ENCODE measurements at places on chromosomes 3 and 15.
A peak's percentile ranks its signal among the peaks of the same experiment; 100 is the strongest.

- peak; percentile 64 for DNase-seq
Measured at GRCh38 chr15:101651554-101652097, 555 bp downstream of the TM2D3 start.

GRCh38 chr3:172036541-172037215 lies 2.7 kb upstream of the FNDC3B start:
- DNase-seq = no peak

DNA sequence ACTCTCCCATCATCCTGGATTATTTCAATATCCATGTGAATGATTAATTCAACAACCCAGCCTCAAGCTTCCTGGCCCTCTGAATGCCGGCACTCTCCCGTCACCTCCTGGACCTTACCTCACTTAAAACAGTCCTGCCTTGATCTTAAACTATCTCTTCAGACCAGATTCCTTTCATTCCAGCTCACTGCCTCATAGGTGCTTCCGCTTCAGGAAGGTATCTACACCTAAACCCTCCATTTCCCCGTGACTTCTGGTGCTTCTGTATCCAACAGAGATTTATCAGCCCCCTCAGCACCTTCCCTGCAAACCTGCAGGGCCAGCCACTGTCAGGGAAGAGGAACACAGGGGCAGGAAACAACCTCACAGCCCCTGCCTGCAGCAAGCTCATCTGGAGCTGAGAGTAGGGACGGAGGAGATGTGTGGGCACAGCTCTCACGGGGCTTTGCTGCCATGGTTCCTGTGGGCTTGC lies 98.9 kb upstream of the TJP1 start:
- no peak for DNase-seq

DNA sequence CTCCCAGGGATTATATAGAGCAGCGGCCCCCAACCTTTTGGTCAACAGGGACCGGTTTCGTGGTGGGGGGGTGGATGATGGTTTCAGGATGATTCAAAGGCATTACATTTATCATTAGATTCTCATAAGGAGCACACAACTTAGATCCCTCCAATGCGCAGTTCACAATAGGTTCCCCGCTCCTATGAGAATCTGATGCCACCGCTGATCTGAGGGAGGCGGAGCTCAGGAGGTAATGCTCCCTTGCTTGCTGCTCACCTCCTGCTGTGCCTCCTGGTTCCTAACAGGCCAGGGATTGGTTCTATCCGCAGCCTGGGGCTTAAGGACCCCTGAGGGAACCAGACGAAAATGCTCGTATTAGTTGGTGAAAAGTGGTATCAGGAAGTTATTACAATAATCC lies 1.3 kb upstream of the HACD2 start:
- peak; percentile 61 for DNase-seq

- no peak for DNase-seq
Measured at GRCh38 chr3:128334766-128335165, 131.9 kb downstream of the DNAJB8 start.

GRCh38 chr15:70461017-70461416 lies 302.3 kb downstream of the UACA start:
- DNase-seq = no peak

GRCh38 chr15:98580572-98580971 lies 67.8 kb upstream of the IGF1R start:
- no peak for DNase-seq

- DNase-seq = no peak
Measured at GRCh38 chr15:88015228-88015860, 241.2 kb downstream of the NTRK3 start.

- DNase-seq = no peak
Measured at GRCh38 chr3:8604006-8604405, 40.6 kb downstream of the SSUH2 start.

GRCh38 chr3:197001972-197002700 lies 27.5 kb downstream of the MELTF start:
- DNase-seq = no peak

DNA sequence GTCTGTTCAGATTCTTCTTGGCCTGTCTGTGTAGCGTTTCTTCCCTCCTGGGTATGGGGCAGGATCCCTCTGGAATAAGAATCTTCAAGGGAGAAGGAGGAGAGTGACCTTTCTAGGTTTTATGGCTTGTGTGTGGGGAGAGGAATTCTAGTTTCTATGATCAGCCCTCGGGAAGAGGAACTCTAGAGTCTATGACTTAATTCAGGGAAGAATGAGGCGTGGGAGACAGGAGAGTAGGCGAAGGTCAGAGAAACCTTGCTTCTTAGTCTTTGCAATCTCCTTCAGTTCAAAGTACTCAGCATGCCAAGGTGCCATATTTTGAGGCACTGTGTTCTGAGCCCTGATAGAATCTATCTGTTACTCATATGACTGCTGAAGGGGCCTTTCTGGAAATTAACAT lies 99.2 kb upstream of the C3orf80 start:
- no peak for DNase-seq

GRCh38 chr3:56825567-56826438 lies 24.1 kb upstream of the ARHGEF3 start:
- no peak for DNase-seq

DNA sequence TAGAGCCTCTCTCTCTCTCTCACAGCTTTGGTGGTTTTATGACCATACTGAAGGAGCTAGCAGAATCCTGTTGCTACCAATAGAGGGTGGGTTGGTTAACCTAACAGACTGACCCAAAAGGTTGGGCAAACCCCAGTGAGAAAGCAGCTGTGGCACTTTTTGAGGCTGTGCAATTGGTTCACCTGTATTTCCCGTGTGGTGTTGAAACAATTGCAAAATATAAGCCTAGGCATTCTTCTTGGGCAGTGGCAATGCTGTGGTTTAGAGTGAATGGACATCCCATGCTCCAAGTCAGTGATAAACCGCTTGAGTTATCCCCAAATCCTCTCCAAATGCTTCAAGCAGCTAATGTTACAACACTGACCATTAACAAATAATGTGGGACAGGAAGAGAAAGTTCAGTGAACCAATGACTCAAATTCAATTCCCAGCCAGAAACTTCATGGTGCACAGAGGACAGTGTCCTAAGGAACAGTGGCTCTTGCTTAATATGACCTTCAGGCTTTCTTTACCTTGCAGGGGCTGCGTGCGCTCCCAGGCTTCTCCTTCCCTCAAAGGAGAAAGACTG lies 261.9 kb upstream of the ICE2 start:
- no peak for DNase-seq

DNA sequence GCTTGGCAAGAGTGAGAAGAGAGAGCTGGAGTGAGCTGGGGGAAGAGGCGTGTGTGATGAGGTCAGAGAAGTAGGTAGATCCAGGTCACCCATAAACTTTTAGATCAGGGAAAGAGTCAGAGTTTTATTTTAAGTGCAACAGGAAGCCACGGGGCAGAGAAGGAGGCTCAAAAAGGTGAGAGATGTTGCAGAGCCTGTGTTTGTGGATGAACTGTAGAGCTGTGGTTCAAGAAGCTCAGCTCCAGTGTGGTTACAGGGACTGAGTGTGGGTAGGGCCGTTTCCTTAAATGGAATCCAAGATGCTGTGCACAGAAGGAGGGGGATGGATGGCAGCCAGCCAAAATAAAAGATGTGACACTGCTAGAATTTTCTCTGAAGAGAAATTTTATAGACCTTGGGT lies 337.2 kb downstream of the SATB1 start:
- DNase-seq = no peak

GRCh38 chr3:187236962-187237361 lies 39.7 kb downstream of the RTP1 start:
- no peak for DNase-seq

DNA sequence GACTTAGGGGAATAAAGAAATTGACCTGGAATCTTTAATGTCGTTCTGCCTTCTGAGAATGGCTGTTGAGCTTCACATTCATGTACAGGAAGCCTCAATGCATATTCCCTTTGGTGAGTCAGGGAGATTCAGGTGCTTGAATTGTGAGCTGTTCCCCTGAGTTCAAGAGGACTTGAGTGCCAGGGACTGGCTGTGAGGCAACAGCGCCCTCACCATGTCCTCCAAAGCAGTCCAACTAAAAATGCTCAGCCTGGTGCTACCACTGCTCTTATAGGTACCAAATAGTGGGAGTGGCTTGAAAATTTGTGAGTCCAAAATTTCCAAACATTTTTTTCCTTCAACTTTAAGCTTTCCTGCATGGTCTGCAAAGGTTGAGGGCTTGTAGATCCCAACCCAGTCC lies 54.1 kb downstream of the LEO1 start:
- DNase-seq = no peak

DNA sequence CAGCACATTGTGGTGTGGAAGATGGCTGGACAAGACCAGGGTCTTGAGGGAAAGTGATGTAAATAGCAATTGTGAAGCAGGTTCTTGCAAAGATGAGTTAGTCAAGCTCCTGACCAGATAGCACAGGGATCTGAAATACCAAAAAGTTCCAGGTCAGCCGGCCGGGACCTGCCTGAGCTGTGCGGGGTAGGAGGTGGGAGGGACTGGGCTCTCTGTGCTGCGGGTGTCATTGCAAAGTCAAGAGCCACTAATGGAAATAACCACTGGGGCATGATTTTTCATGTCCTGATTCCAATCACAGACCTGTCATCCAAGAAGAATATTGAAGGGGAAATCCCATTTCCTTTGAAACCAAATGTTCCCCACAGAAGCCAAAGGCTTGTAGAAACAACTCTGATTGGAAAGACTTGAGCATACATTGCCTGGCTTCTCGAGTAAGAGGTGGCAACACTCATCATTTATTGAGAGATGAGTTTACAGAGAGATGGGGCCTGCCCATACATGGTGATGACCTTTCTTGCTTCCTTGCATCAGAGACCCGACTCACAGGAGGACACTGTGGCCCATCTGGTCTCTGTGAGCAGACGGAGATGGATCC lies 44.2 kb upstream of the KY start:
- no peak for DNase-seq

DNA sequence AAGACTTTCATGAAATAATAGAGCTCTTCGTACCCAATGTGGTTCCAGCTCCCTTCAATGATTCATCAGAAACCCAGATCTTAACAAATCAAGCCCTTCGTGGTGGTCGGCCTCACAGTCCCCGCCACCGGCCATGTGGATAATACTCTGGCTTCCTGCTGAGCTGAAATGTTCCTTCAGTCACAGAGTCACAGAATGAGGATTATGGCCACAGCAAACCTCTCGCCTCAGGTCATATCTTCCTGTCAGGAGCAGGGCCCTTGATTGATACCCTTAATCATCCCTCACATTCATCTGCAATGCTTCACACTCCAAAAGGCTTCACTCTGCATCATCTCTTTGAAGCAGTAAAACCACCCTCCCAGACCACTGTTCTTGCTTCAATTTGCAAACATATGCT lies 452.6 kb downstream of the OCA2 start:
- DNase-seq = no peak

- no peak for DNase-seq
Measured at GRCh38 chr15:100114571-100114970, 227.2 kb downstream of the ADAMTS17 start.
